Astrocyte (in vitro differentiated cells and primary cell): ENCODE measurements at places on chromosomes 13 and 19. TPM values are rescaled to one million over a fixed set of nuclear protein-coding genes. Genes with fewer than 3 reads are reported as not detected.
A peak's percentile ranks its signal among the peaks of the same experiment; 100 is the strongest.

COMP gene
- total RNA-seq: 1.7 and 2.3 TPM in 2 replicates

F2RL3 gene
- total RNA-seq: not detected in 2 replicates

TMEM86B gene
- total RNA-seq: 2.7 and 3.9 TPM in 2 replicates

- peaks cover 14% of the 10 kb centered on the region for H3K27me3 ChIP-seq
- no peak overlapping the region for H3K27ac ChIP-seq
- no peak for DNase-seq
- H3K4me3 ChIP-seq: no peak overlapping the region
These were observed 15.2 kb downstream of the KCNC3 start for GRCh38 chr19:50313812-50314536.

DNA sequence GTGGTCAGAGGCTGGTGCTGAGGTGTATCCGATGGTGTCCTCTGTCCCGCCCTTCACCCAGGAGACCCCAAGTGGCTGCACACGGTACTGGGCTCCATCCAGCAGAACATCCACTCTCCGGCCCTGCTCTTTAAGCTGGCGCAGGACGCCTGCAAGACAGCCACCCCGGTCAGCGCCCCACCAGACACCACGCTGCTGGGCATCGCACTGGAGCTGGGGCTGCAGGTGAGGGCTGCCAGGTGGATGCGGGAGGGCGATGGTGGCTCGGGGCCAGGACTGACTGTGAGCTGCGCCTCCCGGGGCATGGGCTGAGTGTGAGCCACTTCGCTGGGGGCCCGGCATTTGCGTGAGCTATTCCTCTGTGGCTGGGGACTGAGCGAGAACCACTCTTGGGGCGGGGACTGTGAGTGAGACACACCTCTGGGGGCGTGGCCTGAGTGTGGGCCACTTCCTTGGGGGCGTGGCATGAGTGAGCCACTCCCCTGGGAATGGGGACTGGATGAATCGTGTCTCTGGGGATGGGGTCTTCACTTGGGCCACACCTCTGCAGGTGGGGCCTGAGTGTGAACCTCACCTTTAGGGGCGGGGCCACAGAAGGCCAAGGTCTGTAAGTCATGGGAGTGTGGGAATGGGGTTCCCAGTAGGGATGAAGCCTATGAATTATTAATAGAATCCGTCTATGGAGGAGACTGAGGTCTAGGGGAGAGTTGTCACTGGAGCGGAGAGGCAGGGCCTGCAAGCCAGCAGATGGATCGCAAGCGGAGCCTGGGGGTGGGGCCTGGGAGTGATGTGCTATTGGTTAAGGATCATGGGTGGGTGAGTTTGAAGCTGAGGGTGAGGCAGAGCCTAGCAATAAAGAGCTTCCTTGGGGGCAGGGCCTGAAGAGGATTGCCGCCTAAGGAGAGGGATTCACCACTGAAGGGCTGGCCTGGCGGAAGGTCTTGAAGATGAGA is 30.5 kb downstream of the ZSWIM4 start:
- no peaks in the 10 kb centered on the region for H3K4me1 ChIP-seq
- peaks cover 9% of the 10 kb centered on the region for H3K36me3 ChIP-seq
- no peak overlapping the region for H3K27ac ChIP-seq
- no peaks in the 10 kb centered on the region for H3K27me3 ChIP-seq
- H3K4me3 ChIP-seq: no peak overlapping the region
- no peak for DNase-seq

GRCh38 chr19:41774515-41774980 is 19.2 kb downstream of the CEACAM6 start:
- DNase-seq: no peak
- H3K27ac ChIP-seq: no peak overlapping the region
- H3K36me3 ChIP-seq: no peaks in the 10 kb centered on the region
- no peak overlapping the region for H3K4me3 ChIP-seq
- no peaks in the 10 kb centered on the region for H3K4me1 ChIP-seq

- H3K27ac ChIP-seq: no peak overlapping the region
- H3K27me3 ChIP-seq: no peaks in the 10 kb centered on the region
- no peaks in the 10 kb centered on the region for H3K36me3 ChIP-seq
- no peaks in the 10 kb centered on the region for H3K4me1 ChIP-seq
- no peak overlapping the region for H3K4me3 ChIP-seq
These were observed 9.5 kb upstream of the SWSAP1 start for GRCh38 chr19:11364935-11365334.

DNA sequence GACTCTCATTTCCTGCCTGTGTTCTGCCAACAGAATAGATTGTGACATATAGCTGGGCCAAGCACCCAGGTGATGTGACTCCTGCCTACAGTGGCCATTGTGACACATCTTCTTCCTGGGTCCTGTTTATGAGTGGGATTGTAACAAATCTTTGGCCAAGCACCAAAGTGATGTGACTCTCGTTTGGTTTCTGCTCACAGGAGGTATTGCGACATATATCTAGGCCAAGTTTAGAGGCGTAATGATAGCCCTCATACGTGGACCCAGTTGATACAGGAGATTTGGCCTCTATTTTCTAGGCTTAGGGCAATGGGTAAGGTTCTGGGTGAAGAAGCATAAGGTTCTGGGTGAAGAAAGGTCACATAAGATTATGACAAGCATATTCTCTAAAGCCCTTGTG is 76.2 kb downstream of the ZNF208 start:
- no peak overlapping the region for H3K27ac ChIP-seq
- no peaks in the 10 kb centered on the region for H3K36me3 ChIP-seq
- no peak for DNase-seq
- no peaks in the 10 kb centered on the region for H3K27me3 ChIP-seq

DNA sequence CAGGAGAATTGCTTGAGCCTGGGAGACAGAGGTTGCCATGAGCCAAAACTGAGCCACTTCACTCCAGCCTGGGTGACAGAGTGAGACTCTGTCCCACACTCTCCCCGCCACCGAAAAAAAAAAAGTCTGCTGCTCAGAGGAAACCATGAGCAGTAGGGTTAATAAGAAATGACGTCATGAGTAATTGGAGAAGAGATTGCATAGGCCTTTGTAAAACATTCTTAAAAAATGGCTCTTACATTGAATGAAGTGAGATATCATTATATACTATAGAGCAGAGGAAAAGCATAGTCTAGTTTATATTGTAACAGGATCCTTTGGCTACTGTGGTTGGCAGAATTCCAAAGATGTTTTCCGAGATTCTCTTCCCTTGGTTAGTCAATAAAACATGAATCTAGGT is 228.2 kb downstream of the PCDH20 start:
- H3K4me1 ChIP-seq: no peaks in the 10 kb centered on the region
- DNase-seq: no peak
- no peak overlapping the region for H3K27ac ChIP-seq
- H3K27me3 ChIP-seq: no peaks in the 10 kb centered on the region

- H3K27me3 ChIP-seq: no peaks in the 10 kb centered on the region
- H3K4me3 ChIP-seq: no peak overlapping the region
- H3K27ac ChIP-seq: no peak overlapping the region
- H3K36me3 ChIP-seq: no peaks in the 10 kb centered on the region
These were observed 68.1 kb downstream of the ARHGEF7 start for GRCh38 chr13:111183087-111183645.

GRCh38 chr13:98467263-98467985 is 109.5 kb downstream of the STK24 start:
- H3K4me1 ChIP-seq: no peaks in the 10 kb centered on the region
- no peak overlapping the region for H3K4me3 ChIP-seq
- DNase-seq: no peak
- no peaks in the 10 kb centered on the region for H3K27me3 ChIP-seq

DNA sequence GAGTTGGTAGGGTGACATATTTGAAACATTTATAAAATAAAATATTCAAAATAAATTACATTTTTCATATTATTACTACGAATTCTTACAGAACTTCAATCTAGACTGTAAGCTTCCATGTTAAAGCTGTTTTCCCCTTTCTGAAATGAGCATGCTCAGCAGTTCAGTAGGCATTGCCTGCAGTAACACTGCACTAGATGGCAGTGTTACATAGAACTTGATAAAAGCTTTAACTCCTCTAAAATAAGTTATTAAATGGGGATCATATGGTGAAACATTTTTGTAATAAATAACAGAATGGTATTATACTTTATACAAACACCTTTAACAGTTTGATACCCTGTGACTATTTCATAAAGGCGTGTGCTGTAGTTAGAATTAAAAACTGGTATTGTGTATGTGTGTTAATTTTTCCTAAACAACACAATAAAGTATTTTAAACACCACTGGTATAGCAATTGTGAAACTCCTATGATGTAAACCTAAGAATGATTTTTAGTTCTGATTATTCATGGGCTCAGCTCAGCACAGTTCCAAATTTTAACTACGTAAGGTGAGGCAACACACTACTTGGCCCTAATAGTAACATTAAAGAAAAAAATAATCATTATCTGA is 11.6 kb upstream of the GPR18 start:
- no peak overlapping the region for H3K27ac ChIP-seq
- no peaks in the 10 kb centered on the region for H3K27me3 ChIP-seq
- no peaks in the 10 kb centered on the region for H3K36me3 ChIP-seq
- H3K4me1 ChIP-seq: peaks cover under 1% of the 10 kb centered on the region
- peak; percentile 41 for DNase-seq

DNA sequence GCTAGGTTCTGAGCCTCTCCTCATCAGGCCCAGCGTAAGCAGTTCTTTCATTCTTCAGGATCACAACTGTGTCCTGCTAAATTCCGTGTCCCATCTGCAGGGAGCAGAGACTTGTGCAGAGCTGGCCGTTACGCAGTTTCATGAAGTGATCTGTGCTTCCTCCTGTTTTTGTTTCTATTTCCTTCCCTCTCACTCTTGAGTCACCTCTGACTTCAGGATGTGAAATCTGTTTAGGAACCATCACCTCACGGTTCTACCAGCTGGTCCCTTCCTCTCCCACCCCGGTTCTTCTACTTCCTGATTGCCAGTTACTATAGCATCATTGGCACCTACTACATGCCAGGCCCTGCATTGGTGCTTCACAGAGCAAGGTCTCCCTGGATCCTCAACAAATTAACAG is 8.5 kb downstream of the MAU2 start:
- H3K4me1 ChIP-seq: peaks cover 1% of the 10 kb centered on the region
- H3K27me3 ChIP-seq: no peaks in the 10 kb centered on the region
- no peak overlapping the region for H3K27ac ChIP-seq
- no peak for DNase-seq
- H3K4me3 ChIP-seq: no peak overlapping the region

GRCh38 chr19:7970716-7971448 is 27.4 kb upstream of the TIMM44 start:
- H3K27ac ChIP-seq: no peak overlapping the region
- DNase-seq: no peak
- no peaks in the 10 kb centered on the region for H3K4me1 ChIP-seq

DNA sequence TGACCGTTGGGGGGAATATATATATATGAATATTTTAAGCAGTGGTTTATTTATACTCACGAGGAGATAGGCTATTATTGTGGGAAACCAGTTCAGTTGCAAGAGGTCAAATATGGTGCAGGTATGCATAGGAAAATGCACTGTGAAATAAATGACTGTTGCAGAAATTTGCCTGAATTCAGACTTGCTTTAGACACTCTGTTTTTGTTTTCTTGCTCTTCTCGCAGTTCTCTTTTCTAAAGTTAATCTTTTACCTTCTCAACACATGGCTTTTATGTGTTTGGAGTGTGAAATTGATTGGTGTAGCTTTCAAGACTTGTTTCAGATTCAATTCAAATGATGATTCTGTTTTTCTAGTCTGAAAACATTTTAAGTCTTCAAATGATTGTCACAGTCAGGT is 109.7 kb downstream of the LRCH1 start:
- no peak for DNase-seq
- no peaks in the 10 kb centered on the region for H3K27me3 ChIP-seq
- H3K27ac ChIP-seq: no peak overlapping the region

DNA sequence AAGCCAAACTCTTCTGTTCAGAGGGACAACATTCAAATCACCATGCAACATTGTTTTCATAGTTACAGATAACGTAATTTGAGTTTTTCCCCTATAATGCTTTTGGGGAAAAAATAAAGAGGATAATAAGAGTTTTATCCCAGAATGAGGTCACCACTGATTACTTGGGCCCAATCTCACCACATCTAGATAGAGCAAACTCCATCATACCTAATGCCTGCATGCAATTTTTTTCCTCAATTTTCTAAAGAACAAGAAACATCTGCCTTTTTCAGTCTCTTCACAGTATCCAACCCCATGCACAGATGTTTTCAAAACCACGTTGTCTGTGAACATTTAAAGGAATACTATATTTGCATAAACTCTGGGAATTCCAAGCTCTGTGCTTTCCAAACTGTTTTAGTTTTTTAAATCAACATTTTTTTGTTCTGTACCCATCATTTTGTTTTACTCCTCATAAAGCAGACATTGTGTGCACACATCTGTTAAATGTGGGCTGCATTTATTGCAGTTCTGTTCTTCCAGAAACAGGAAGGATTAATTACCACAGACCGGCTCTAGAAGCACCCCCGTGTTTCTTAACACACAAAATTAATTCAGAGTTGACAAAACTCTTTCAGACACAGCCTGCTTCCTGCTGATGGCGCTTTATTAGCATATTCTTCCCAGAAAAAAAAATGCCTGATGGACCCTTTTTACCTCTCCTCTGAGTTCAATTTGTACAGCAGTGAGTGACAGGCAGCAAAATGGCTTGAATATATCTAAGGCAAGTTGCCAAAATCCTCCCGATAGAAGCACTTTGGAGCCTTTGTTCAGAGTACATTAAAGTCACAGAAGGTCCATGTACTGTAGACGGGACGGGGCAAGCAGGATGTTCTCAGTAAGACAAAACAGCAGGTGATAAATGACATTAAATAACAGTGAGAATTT is 1171.9 kb downstream of the EFNB2 start:
- no peak for DNase-seq
- peak overlapping the region; percentile 26 for H3K4me3 ChIP-seq
- H3K4me1 ChIP-seq: no peaks in the 10 kb centered on the region
- H3K36me3 ChIP-seq: no peaks in the 10 kb centered on the region
- H3K27ac ChIP-seq: no peak overlapping the region

DNA sequence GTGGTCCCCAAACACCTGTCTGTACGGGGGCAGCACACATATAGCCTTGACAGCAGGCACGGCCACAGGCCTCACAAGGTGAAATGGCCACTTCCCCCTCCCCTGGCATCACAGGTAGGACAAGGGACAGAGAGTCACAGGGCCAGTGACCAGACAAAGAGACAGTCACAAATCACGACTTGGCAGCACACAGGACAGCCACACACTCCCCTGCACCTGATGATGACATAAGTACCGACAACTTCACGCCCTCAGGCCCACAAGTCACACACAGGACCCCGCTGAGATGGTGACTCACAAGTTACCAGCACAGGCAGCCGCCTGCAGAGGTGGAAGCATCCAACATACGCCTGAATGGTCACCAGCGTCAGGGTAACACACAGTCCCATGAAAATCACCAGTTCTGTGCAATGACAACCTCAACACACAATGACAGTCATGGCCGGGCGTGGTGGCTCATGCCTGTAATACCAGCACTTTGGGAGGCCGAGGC is 16.5 kb downstream of the TYK2 start:
- DNase-seq: peak; percentile 29
- peaks cover 9% of the 10 kb centered on the region for H3K4me1 ChIP-seq
- H3K27me3 ChIP-seq: no peaks in the 10 kb centered on the region
- H3K36me3 ChIP-seq: peaks cover 12% of the 10 kb centered on the region
- no peak overlapping the region for H3K27ac ChIP-seq
- H3K4me3 ChIP-seq: no peak overlapping the region
